ENCODE measurements at places on chromosomes 5 and 9.

DNA sequence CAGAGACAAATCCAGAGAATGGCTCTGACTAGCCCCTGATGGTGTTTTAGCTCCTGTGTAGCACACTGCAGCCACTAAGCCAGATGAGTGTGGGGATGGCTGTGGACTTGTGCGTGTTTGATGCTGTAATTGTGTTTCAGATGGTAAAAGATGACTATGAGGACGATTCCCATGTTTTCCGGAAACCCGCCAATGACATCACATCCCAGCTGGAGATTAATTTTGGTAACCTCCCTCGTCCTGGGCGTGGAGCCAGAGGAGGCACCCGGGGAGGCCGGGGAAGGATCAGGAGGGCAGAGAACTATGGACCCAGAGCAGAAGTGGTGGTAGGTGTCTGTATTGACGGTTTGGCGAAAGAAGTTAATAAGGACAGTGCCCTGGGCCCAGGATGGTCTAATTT, 38.0 kb downstream of the HABP4 start:
- DNase-seq: no peak

- no peak for DNase-seq
These were observed 26.6 kb upstream of the CFAP157 start for GRCh38 chr9:127680226-127680625.

GRCh38 chr5:179206366-179206765, 138.9 kb downstream of the ADAMTS2 start:
- DNase-seq: no peak

GRCh38 chr5:126963822-126964375, 66.5 kb downstream of the MARCHF3 start:
- DNase-seq: no peak

DNA sequence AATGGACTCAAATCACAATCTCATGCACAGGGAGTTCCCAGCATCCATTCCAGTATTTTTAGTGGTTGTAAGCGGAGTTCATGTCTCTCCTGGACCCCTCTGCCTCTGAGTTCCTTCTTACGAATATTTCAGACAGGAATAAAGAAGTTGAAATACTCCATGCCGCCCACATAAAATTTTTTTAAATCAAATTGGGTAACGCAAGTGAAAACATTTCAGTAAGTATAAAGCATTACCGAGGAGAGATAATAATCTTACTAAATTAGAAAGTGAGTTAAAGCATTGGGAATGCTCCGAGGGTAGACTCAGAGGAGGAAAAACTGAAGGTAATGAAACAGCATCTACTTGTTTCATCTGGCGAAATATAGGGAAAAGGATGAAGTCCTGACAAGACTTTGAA, 317.6 kb downstream of the ARRDC3 start:
- DNase-seq: no peak

DNA sequence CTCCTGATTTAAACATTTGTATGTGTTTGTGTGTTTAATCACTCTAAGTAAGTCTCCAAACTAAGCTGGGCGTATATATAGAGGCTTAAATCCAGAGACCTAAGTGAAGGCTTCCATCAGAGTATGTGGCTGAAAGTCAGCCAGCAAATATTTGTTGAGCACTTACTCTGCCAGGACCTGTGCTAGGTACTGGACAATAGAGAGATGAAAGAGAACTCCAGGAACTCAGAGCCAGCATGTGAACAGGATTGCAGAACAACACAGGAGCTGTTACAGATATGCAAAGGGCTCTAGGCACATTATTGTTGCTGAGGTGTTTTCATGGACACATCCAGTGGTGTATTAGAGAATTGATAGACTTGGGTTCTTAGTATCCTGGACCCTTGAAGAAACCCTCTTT, 4.7 kb upstream of the BNIP1 start:
- no peak for DNase-seq

- peak; percentile 83 for DNase-seq
These were observed 70.5 kb downstream of the MLLT3 start for GRCh38 chr9:20551835-20552234.

GRCh38 chr5:88502179-88503040, 233.8 kb upstream of the TMEM161B start:
- no peak for DNase-seq

DNA sequence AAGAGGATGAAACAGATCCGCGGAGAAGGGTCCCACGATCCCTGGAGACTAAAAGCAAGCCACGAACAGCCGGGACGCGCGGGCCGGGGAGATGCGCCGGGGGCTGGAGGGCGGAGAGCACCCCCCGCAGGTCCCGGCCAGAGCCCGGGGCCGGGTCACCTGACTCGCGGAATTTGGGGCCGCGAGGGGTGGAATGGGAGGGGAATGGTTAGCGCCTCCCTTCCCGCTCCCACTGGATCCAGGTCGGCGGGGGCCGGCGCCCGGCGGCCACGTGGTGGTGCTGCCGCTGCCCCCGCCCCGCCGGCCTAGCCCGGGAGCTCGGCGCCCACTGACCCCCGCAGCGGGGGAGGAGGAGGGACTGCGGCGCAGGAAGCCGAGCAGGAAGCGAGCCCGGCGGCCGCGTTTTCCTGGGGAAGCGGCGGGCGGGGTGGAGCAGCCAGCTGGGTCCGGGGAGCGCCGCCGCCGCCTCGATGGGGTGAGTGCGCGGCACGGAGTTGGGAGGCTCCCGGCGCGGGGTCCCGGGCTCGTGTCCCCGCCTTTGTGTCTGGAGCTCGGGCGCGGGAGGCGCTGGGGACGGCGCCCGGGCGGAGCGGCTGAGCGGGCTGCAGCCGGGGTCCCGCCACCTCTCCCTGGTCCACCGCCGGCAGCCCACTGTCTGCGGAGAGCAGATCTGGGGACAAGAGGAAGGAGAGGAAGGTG, at the start of gene RAI14:
Gene RAI14, plus strand, starts transcription at position 328 of the 699 bp plus-strand sequence. CDS start 30,592 bp downstream, outside the sequence.
- DNase-seq: no peak

- no peak for DNase-seq
These were observed 25.9 kb downstream of the HOMER1 start for GRCh38 chr5:79488058-79488457.

DNA sequence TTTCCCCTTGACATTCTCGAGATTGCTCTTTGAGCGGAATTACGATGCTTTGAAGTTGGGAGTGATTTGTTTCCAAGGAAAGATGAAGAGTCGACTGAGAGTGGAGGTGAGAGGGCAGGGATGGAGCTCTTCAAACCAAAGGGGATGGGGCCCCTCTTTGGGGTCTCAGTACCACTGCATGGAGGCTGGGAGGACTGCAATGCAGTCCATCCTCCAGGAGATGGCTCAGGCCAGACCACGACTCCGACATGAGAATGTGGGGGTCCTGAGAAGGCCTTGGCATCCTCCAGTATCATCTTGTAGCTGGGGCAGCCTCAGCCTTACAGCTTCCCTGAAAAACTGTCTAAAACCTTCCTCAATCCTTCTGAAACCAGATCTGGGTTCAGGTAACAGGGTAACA, 51.1 kb upstream of the CDKN2AIPNL start:
- no peak for DNase-seq

DNA sequence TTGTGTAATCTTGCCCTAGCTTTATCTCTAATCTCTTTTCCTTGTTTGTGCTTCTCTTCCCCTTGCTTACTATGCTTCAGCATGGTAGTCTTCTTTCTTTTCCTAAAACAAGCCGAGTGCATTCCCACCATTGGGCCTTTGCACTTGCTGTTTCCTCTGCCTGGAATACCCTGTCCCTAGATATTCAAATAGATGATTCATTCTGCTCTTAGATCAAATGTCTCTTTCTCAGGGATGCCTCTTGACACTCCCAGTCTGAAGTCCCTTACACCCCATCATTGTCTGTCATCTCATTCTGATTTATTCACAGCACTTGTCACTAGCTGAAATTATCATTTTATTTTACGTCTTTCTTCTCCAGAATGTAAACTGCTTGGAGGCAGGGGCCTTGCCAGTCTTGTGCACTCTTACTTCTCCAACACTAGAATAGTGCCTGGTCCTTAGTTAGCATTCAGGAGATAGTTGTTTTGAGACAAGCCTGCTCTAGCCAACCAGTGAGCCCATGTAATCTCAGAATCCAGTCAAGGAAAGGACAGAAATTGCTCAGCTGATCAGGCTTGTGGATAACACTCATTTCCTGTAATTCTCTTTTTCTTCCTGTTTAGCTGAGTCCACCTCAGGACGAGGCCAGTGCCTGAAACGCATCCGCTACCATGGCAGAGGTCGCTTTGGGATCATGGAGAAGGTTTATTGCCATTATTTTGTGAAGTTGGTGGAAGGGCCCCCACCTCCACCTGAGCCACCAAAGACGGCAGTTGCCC, 25.4 kb downstream of the MRPL22 start:
- no peak for DNase-seq

DNA sequence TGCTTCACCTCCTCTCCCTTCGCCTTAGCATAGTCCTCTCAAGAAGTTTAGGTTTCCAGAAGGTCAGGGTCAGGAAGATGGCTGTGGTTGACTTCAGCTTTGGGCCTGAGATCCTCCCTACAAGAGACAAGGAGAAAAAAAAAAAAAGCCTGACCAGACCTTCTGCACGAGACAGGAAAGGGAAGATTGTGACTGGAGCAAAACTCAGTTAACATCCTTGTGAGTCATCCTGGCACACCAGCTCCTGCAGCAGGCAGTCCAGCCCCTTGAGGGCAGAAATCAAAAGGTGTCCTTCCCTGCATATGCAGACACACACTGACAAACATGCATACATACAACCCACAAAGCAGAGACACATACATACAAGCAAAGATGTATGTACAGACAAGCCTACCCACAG, 18.0 kb upstream of the ENHO start:
- no peak for DNase-seq
